Fibroblast of skin of scalp (primary cell): ENCODE measurements at places on chromosomes 7 and 10.

GRCh38 chr7:23380556-23380955 is 81.4 kb downstream of the MALSU1 start:
- no peak for DNase-seq

DNA sequence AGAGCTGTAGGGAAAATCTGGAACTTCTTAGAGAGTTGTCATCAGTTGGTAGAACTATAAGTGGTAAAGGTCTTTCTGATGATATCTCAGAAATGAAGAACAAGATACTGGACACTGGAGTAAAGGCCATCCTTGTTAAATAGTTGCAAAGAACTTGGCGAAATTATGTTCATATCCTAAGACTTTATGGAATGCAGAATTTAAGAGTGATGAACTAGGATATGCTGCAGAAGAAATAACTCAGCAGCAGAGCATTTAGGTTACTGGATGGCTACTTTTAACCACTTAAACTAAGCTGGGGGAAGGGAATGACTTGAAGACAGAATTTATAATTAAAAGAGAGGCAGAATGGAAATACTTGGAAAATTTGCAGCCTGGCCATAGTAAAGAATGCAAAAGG is 23.7 kb downstream of the PTEN start:
- DNase-seq, result peak; percentile 27

GRCh38 chr7:2202901-2203765 is 29.6 kb downstream of the MAD1L1 start:
- no peak for DNase-seq

GRCh38 chr7:44258865-44259546 is 58.2 kb downstream of the YKT6 start:
- no peak for DNase-seq

DNA sequence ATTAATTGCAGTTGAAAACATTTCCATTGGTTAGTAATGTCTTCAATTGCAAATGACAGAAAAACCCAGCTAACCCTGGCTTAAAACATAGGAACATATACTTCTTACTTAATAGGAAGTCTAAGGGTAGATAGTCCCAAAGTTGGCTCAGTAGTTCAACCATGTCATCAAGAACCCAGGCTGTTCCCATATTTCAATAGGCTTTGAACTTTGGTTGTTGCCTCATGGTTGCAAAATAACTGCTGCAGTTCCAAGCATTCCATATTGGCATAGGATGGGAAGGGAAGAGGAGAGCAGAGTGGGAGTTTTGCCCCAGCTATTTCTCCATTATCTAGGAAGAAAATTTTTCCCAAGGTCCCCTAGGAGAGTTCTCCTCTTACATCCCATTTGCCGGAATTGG is 81.4 kb upstream of the EEPD1 start:
- DNase-seq, result no peak

DNA sequence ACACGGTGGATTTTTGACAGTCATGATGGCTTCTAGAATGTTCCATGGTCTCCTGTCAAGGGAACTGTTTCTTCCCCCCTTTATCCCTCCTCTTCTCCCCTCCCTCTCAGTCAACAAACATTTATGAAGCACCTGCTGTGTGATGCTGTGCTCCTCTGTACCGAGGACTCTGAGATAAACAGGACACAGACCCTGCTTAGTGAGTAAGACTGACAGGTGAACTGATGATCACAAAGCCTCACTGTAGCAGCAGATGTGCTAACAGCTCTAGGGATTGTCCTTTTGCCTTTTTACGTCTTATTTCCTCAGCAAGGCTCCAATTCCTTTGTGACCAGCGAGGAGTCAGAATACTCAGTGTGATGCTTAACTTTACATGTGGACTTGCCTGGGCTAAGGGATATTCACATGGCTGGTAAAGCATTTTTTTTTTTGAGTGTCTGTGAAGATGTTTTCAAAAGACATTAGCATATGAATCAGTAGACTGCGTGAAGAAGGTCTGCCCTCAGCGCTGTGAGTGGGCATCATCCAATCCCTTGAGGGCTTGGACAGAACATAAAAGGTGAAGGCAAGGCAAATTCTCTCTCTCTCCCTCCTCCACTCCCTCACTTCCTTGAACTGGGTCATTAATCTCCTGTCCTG is 170.1 kb downstream of the ADRA2A start:
- DNase-seq, result no peak

DNA sequence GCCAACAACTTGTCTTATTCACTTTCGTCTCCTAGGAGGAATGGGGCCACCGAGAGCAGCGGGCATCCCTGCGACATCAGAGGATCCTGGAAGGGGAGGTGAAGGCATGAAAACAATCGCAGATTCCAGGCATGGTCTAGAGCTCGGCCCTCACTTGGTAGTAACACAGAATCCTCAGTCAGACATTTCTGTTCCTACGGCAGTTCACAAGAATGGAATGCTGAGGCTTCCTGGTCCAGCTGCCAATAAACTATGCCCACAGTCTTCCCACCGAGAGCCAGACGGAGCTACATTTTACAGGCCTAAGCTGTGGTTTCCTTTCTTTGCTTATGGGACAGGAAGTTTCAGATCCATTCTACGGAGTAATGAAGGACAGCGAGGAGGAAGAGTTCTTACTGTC is 75.8 kb downstream of the OR13A1 start:
- DNase-seq, result peak; percentile 43

DNA sequence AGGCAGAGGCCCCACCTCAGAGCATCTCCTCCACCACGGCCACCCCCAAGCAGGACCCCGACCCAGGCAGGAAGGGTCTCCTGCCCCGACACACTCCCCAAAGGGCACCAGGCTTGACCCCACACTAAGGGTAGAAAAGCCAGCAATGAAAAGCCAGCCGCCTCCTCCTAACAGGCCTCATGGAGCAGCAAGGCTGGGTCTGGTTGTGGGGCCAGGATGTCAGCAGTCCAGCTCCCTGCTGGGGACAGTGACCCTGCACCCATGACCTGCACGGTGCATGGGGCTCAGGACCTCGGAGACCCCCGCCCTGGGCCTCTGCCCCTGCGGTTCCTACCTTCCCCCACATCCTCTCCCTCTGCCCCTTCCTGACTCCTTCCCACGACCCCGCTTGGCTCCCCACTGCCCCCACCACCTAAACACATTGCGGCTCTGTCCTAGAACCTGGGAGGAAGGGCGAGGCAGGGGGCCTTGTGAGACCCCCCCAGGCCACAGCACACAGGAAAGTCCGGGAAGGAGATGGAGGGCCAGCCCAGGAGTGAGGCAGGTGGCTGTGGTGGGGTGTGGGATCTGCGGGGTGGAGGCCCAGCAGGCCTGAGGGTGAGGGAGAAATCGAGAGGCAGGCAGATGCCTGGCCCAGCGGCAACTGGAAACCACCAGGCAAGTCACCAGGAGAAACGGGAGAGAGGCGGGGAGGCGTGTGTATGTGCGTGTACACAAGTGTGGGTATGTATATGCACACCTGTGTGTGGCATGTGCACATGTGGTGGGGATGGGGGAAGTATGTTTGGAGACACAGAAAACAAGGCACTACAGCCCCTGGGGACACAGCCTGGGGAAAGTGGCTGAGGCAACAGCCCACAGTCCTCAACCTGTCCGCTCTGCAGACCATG is 229.9 kb downstream of the MAD1L1 start:
- no peak for DNase-seq

DNA sequence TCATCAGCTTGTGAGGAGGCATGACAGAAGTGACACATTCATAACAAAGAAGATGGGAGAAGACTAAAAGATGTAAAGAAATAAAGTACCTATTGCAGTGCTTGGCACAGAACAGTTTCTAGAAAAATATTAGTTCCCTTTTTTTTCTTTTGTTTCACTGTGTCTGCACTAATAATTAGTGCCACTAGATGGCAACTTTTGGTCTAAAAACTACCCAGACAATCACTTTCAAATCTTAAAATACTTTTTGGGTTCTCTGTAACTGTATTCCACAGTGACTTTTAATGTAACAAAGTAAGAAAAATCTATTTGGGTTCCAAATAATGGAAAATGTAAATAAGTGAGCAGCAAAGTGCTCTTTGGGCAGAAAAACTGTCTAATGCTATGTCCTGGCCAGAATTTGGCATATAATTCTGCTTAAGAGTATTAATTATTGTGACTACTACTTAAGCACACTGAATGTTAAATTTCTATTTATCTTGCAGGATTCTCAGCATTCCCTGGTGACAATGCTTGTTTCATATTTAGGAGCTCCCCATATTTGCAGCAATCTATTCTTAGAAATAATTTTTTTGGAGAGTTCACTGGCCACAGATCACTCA is 134.8 kb upstream of the KIF5B start:
- peak; percentile 36 for DNase-seq

- no peak for DNase-seq
Measured at GRCh38 chr7:156504687-156505545, 135.7 kb upstream of the RNF32 start.

- no peak for DNase-seq
Measured at GRCh38 chr7:148975896-148976295, 52.4 kb downstream of the PDIA4 start.

DNA sequence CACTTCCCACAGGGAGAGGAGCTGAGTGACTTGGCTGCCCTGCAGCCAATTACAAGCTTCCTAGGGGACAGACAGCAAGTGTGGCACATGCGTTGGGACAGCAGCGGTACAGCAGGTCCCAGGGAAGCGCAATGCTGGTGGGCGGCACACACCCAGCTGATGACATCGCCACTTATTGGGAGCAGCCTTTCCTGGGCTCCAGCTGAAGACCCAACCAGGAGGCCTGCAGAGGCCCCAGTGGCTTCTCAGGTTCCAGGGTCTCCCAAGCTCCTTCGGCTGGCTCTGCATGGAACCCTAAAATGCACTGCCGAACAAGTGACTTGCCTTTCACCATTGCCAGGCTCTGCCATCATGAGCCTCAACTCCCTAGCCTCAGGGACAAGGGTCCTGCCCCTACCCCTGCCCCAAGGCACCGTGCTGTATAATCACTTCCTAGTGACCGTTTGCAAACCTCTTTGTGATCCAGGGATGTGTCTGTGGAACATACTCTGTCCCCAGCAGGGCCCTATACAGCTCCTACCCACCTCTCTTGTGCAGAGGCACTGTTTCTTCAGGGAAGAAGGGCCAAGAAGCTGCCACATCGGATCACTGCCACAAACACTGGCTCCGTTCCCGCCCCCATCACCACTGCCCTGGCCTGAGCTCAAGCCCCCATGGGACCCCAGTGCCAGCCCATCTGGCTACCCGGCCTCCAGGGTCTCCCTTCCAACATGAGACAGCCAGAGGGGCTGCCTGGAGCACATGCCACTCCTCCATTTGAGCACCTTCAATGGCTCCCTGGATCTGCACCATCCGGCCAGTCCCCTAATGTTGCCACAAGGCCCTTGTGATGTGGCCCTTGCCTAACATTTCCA is 19.3 kb upstream of the SLIT1 start:
- no peak for DNase-seq

DNA sequence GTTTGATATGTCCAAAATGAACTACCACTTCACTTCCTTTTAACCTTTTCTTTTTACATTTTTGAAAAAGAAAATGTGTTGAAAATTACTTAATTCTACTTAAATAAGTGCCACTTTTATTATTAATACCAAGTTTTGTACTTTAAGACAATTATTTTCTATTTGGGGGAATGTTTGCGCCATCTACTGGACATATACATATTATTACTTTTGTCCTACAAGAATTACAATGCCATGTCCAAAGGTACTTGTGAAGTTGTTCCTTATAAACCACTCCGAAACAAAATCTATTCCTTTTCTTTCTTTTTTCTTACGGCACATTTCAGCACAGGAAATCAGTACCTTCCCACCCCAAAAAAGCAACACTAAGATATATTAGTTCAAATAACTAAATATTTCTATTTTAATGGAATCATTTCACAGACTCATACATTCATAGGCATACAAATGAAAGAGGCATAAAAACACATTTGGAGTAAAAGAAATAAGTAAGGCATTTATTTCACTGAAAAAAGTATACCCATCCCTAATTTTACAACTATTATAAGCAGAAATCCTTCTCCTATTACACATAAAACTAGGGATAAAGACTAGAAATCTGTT is 169.9 kb downstream of the RNF133 start:
- DNase-seq, result peak; percentile 31

DNA sequence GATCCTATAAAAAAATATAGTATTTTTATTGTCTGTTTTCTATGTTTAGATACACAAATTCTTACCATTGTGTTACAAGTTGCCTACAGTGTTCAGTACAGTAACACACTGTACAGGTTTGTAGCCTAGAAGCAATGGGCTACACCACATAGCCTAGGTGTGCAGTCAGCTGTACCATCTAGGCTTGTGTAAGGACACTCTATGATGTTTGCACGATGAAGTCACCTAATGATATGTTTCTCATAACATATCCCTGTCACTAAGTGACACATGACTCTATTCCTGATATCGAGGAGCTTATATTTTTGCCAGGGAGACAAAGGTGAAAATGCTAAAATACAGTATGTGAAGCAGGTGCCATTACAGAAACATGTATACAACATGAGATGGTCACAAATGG is 18.6 kb downstream of the ZNF25 start:
- DNase-seq, result no peak

DNA sequence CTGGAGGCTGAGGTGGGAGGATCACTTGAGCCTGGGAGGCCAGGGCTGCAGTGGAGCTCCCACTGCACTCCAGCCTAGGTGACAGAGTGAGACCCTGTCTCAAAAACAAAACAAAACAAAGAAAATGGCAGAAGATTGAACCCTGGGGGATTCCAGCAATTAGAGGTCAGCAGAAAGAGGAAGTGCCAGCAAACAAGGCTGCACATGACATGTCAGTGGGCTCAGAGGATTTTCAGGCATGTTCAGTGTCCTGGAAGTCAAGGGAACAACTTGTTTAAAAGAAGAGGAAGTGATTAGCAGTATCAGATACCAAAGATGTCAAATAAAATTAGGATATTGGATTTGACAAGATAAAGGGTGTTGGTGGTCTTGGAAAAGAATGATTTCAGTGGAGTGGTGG is 32.3 kb downstream of the RAB18 start:
- DNase-seq, result no peak

DNA sequence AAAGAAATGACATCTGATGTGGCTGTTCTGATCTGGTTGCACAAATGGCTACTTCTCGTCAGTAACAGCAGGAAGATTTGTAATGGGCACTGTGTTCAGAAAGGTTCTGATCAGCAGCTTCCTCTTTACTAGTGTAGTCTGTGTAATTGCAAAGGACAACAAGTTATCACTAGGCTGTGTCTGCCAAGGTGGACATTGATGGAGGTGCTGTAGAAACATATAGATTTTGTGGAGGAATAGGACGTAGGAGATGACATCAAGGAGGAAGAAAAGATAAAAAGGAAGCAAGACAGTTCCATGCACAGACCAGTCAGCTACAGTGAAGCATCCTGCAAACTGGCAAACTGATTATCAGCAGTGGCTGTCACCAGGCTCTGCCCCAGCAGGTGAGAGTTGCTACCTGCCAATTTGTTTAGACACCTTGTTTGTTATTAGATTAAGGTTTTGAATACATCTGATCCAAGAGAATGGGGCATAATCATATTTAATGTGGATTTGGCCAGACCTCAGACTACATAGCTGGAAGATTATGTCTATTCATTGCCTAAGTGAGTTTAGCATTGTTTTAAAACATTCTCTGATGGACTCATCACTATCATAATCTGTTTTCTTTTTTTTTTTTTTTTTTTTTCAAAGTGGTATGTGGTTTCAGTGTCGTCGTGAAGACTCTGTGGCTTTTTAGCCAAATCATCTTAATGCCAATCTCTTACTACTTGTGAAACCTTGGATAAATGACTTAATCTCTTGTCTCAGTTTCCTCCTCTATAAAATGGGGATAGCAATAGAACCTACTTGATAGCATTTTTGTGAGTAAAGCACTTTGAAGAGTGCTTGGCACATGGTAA is 417.9 kb upstream of the LRGUK start:
- DNase-seq, result peak; percentile 75
